ENCODE measurements at places on chromosomes 3 and 15.
A peak's percentile ranks its signal among the peaks of the same experiment; 100 is the strongest.

- ATAC-seq, result peak; percentile 11
These were observed 716 bp downstream of the SMC4 start for GRCh38 chr3:160400030-160400701.

DNA sequence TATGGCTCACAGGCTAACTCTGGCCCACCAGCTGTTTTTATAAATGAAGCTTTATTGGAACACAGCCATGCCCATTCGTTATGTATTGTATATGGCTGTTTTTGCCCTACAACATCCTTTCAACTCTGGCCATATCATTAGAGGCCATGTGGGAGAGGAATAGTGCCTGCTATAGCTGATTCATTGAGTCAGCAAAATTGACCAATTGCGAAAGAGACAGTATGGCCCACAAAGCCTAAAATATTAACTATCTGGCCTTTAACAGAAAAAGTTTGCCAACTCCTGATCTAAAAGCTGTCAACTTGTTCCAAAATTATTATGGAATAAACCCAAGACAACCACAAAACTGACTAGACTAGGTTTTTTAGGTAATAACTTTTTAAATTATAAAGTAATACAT lies 1.4 kb downstream of the NR1I2 start:
- ATAC-seq, result no peak

DNA sequence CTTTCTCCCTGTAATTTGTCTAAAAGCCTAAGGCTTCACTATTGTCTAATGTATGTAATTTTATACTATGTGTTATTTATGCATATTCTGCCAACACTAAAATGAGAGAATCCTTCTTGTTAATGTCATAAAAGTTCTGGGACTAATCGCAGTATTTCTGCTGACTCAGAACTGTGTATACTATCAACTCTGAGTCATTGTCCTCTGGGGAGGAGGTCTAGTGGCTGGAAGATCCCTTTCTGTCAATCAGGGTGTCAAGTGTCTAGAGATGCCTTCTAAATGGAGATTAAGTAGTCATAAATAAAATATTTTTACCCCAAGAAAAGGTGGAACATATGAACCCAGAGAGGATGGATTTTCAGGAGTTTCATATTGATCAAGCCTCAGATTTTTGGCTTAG lies 473.4 kb downstream of the AGBL1 start:
- ATAC-seq, result no peak

GRCh38 chr3:191235331-191236314 lies 36.6 kb downstream of the OSTN start:
- ATAC-seq, result peak; percentile 60

GRCh38 chr15:42313463-42313862 lies 40.2 kb upstream of the TMEM87A start:
- ATAC-seq, result no peak

DNA sequence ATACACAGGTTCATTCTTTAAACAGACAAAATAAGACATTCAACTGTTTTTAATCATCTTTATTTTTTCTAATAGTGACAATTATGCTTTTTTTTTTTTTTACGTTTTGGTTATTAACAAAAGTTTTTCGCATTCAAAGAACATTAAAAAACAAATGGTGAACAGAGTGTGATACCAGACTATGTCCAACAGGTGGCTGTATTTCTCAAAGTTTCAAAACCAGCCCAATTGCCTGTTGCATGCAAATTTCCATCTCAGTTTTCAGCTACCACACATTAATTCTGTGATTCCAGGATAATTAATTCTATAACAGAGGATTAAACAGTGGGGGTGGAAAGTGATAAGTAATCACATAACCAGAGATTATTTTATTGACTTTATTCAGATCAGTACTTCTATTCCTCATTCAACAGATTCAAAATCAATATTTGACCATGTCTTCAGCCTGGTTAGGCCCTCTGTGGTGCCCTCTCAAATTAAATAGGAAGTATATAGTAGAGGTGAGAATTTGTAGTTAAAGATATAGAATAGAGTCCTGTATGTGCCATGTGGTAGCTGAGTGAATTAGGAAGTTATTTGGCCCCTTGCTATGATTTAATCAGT lies 122.2 kb upstream of the DCBLD2 start:
- ATAC-seq, result no peak

GRCh38 chr3:12060139-12060845 lies 56.1 kb downstream of the SYN2 start:
- no peak for ATAC-seq

GRCh38 chr3:150783316-150783715 lies 20.3 kb upstream of the SIAH2 start:
- no peak for ATAC-seq

DNA sequence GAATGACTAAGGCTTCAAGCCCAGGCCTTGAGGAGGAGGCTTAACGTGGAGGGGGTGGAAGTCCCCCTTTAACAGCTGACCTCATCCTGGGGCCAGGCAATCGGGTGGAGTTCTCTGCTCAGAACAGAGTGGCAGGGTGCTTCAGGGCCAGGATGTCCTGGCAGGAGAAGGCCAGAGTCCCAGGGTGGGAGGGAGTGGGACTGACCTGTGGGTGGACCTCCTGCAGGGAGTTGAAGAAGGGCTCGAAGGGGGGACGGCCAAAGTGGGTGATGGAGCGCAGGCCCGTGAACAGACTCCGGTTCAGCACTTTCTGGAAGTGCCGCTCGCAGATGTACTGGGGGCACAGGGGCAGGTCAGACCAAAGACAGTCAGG lies 19.6 kb downstream of the DUOX2 start:
- ATAC-seq, result no peak

DNA sequence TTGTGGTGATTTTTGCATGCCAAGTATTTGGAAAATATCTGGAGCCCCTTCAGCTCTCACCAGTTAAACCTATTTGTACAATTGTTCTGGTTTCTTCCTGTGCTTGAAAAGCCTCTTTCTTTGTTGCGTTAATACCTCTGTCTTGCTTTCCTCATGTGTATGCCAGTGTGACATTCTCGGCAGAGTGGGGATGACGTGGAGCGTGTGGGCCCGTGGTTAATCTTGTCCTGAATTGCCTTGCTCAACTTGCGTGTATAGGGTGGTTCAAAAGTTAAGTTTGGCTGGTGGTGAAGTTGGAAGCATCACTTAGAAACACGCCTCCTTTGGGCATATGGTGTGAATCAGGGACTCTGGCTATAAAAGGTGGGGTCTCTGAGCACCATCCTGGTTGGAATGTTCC lies 67.1 kb downstream of the IGF1R start:
- ATAC-seq, result no peak

DNA sequence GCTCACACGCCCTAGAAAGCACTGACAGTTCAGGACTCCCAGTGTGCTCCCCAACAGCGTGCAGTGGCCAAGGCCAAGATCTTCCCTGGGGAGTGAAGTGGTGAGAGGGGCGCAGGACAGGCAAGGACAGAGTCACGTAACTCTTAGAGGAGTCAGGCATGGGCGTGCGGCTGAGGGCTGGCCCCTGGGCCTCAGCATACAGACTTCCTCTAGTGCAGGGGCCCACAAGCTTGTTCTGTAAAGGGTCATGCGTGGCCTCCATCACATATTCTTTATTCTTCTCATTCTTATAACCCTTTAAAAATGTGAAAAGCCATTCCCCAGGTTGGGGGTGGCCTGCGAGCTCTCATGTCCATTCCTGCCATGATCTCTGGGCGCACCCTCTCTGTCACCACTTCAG lies 25.2 kb downstream of the TMEM43 start:
- no peak for ATAC-seq

DNA sequence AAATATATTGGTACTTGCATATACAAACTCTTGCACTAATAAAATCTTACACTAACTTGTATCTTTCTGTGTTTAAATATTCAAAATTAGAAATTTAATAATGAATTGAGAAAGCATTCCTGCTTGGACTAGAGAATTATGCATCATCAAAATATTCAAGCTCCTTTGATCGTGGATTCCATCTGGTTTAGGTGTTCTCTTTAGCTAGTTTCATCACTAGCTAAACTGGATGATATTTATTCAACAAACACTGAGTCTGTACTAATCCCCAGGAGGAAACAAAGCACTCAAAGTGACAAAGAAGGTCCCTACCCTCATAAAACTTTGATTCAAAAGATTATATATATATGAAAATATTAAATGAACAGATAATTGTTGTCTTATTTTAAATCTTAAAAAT lies 1360.9 kb upstream of the ALCAM start:
- no peak for ATAC-seq

GRCh38 chr3:188037195-188037718 lies 116.7 kb upstream of the LPP start:
- no peak for ATAC-seq

DNA sequence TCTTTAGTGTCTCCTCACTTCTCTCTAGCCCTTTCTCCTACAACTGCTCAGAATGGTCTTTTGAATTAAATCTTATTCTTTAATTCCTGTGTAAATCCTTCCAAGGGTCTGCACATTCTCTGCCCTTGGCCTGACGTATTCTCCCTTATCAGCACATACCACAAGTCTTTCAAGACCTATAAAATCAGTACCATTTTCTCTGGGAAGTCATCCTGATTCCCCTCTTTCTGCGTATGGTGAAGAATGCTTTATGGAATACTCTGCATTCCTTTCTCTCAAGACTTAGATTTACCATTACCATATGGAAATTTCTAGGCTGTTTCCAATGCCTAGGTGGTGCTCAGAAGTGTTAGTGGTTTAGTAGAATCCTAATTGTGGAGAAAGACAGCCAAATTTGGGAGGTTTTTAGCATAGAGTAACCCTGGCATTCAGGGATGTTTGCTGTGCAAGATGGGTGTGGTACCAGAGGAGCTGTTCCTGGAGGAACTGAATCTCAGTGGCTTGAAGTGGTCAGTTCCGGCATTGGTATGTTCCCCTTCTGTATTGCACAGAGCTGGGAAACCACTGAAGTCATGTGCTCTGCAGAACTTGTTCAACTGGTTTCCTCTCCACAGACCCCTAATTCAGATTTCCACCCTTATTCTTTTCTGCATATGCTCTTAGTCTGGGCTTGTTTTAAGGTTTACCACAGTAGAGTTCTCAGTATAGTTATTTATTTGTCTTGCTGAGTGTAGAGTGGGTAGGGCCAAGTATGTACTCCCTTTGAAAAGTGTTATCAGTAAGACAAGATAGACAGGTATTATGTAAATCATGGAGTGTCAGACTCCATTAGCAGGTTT lies 24.5 kb downstream of the IQGAP1 start:
- peak; percentile 60 for ATAC-seq

DNA sequence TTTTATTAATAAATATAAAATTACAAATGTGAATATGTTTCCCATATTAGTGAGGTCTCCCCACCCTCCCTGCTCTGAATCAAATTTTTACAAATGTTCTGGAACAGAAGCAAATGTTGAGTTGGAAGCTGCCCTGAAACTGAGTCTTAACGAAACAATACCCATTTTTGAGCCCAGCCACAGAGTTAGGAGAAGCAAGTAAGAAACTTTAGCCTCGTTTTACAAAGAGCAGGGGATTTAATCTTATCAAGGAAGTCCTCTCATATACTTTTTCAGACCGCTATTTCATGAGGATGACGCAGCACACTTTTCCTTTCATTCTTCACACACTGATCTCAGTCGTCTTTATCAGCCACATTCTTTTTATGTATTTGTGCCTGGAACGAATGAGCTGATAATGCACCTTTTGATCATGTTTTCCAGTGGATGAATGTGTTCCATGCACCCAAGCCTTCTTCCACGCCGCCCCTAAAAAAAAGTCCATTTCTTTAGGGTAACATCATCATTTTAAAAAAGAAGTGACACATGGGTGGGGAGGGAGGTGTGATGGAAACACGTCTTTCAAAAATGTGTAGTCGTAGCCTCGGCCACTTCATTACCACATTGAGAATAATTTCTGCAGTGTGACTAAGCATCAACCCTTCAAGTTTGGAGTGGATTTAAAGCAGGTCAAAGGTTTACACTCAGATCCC lies 48.1 kb downstream of the SETMAR start:
- ATAC-seq, result peak; percentile 90

DNA sequence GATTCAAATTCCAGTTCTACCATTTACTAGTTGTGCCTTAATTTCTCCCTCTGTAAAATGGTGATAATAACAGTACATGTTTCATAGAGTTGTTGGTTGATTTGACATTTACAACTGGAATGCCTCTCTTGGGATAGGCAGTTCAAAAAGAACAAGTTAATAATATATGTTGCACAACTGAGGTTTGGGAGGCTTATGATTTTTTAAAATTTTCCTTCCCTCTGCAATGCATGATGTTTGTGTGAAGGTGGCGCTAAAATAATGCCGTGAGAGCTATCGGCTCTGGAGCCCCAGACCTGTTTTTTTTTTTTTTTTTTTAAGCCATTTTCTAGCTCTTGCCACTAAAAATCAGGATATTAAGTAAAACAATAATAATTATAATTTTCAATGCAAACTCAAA lies 18.6 kb downstream of the DNAJB11 start:
- ATAC-seq, result no peak

DNA sequence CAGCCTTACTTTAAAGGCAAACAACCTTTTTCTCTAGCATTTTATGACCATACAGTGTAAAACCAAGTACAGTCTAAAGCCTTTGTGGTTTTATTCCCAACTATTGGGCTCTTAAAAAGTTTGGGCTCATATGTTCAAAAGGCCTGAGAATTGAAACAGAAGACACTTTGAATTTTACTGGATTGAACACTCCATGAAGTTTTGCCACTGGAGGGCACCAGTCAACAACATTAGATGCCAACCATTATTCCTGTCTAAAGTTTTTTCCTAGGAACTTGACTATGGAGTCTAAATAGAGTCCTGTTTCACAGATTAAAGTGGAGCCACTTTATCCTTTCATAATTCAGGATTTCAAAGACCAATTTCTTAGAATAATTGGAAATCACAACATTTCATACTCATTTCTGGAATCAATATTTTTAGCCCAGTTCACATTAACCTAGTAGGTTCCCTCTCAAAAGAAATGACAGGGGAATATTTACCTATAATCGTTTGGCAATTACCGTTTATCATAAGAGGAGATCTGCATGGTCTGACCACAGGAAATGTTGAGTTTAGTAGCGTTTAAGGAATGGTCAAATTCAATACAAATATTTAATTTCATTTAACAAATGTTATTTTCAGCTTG lies 244.1 kb upstream of the PDZRN3 start:
- no peak for ATAC-seq

GRCh38 chr3:183212096-183212495 lies 41.0 kb upstream of the B3GNT5 start:
- ATAC-seq, result no peak

DNA sequence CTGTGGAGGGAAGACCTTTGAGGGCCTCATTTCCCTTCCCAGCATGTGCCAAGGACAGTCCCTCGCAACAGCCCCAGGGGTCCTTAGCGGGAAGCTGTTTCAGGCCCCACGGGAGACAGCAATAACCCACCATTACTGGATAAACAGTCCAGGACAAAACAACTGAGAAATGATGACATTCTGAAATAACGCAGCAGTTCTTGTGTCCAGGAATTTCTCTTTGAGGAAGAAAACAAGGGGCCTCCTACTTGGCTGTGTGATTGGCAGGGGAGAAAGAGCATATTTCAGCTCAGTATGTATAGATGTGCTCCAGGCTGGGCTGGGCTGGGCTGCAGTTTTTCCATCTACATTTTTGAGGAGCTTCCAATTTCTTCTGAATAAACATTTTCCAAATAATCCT lies 82.2 kb upstream of the THBS1 start:
- ATAC-seq, result no peak
